ENCODE measurements at places on chromosomes 1 and 21.
A peak's percentile ranks its signal among the peaks of the same experiment; 100 is the strongest.

DNA sequence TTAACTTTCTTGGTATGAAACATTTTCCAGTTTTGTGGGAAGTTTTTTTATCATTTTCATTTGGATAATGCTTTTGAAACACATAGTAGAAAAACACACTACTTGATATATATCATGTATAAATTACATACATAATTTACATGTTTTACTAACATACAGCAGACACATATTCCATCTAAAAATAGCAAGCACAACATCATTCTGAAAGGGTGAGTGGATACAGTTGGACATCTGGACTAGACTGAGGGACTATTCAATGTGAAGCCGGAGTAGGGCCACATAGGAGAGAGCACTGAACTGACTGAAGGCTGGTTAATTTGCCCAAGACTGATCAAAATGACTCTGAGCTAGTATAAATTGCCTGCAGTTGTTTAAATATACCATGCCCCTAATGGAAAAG is 11.7 kb downstream of the CDKN2C start:
- H3K27ac ChIP-seq = no peak overlapping the region
- peaks cover 13% of the 10 kb centered on the region for H3K4me1 ChIP-seq
- H3K27me3 ChIP-seq = peaks cover 10% of the 10 kb centered on the region
- H3K36me3 ChIP-seq = no peaks in the 10 kb centered on the region
- DNase-seq = no peak

DNA sequence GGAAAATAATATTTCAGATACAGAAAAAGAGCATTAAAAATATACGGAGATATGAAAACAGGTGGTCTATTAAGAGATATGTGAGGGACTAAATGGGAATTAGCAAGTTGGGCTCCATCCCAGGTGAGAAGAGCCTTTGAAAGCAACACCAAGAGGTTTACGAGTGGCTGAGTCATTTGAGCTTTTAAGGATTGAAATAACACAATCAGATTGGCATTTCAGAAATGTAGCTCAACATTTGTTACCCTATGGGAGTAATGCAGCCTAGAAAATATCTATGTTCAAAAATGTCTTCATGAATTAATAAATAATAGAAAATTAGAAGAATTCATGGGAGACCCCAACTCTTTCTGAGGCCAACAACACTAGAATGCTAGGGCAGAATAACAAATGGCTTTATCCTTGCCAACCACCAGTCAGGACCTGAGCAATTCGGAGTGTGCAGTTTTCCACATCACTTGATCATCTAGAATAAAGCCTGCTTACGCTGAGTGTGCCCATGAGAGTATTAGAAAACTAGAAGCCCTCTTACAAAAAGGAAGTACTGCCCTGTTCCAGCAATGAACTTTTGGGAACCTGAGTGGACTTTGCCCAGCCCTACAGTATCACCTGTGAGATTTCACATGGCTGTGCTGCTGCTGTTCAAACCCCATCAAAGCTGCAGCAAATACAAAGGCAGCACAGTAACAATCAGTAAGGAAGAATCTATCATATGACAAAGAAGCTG is 538.0 kb upstream of the CAMK1G start:
- no peak overlapping the region for H3K4me3 ChIP-seq
- no peaks in the 10 kb centered on the region for H3K4me1 ChIP-seq
- H3K27me3 ChIP-seq = peaks cover 7% of the 10 kb centered on the region
- H3K27ac ChIP-seq = no peak overlapping the region
- no peak for DNase-seq
- no peaks in the 10 kb centered on the region for H3K36me3 ChIP-seq

- no peak overlapping the region for H3K4me3 ChIP-seq
- peaks cover 11% of the 10 kb centered on the region for H3K4me1 ChIP-seq
- peaks cover 5% of the 10 kb centered on the region for H3K27me3 ChIP-seq
- no peaks in the 10 kb centered on the region for H3K36me3 ChIP-seq
Measured at GRCh38 chr1:31605908-31606427, 11.5 kb upstream of the HCRTR1 start.

DNA sequence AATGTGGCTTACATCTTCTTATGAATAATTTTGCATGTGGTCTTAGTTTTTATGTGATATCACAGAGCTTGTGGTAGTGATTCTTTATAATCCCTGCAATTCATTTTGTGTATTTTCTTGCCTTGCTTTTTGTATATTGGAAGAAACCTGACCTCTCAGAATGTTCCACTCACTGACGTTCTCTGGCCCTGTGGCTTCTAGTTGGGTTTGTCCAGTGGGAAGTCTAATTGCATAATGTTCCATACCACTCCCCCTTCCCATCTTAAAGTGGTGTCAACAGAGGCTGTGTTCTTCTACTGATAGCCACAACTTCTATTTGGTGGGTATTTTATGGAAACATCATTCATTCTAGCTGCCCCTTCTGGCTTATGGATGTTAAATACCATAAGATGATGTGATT is 225.3 kb downstream of the BACH1 start:
- H3K36me3 ChIP-seq = peaks cover 31% of the 10 kb centered on the region
- no peak overlapping the region for H3K27ac ChIP-seq
- DNase-seq = no peak
- no peaks in the 10 kb centered on the region for H3K4me1 ChIP-seq
- H3K4me3 ChIP-seq = no peak overlapping the region
- no peaks in the 10 kb centered on the region for H3K27me3 ChIP-seq

GRCh38 chr1:215003686-215004085 is 78.9 kb upstream of the KCNK2 start:
- H3K36me3 ChIP-seq = no peaks in the 10 kb centered on the region
- H3K27ac ChIP-seq = no peak overlapping the region
- H3K4me3 ChIP-seq = no peak overlapping the region
- H3K27me3 ChIP-seq = no peaks in the 10 kb centered on the region
- no peak for DNase-seq
- H3K4me1 ChIP-seq = no peaks in the 10 kb centered on the region

GRCh38 chr1:3577300-3577699 is 34.0 kb downstream of the MEGF6 start:
- no peak overlapping the region for H3K27ac ChIP-seq
- no peaks in the 10 kb centered on the region for H3K4me1 ChIP-seq
- no peaks in the 10 kb centered on the region for H3K27me3 ChIP-seq
- DNase-seq = no peak

GRCh38 chr1:234612352-234613127 is 2.6 kb upstream of the IRF2BP2 start:
- H3K4me3 ChIP-seq = peak overlapping the region; percentile 92
- DNase-seq = peak; percentile 85
- H3K36me3 ChIP-seq = peaks cover 12% of the 10 kb centered on the region
- H3K27me3 ChIP-seq = no peaks in the 10 kb centered on the region

DNA sequence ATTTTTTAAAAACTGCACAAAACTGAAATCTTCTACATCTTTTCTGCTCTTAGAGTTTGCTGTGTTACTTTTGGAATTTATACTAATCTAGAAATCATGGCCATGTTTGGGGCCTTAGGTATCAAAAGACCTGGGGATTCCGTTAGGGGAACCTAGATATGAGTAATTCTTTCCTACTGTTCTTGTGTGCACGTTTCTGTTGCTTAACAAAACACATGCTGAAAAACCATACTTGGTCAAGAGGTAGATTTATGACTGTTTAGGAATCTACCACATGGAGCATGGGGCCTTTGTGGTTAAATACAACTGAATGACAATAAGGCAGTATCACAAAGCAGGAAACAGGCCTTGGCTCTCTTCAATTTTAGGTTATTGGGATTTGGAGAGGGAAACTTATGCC is 291.9 kb upstream of the USP25 start:
- peaks cover 20% of the 10 kb centered on the region for H3K4me1 ChIP-seq
- H3K27me3 ChIP-seq = no peaks in the 10 kb centered on the region
- H3K4me3 ChIP-seq = no peak overlapping the region
- DNase-seq = peak; percentile 35
- H3K36me3 ChIP-seq = peaks cover 2% of the 10 kb centered on the region

- peaks cover 9% of the 10 kb centered on the region for H3K36me3 ChIP-seq
- H3K27me3 ChIP-seq = no peaks in the 10 kb centered on the region
- H3K4me1 ChIP-seq = peaks cover 45% of the 10 kb centered on the region
- peak overlapping the region; percentile 63 for H3K27ac ChIP-seq
Measured at GRCh38 chr21:44297525-44298290, 2.1 kb upstream of the PFKL start.

DNA sequence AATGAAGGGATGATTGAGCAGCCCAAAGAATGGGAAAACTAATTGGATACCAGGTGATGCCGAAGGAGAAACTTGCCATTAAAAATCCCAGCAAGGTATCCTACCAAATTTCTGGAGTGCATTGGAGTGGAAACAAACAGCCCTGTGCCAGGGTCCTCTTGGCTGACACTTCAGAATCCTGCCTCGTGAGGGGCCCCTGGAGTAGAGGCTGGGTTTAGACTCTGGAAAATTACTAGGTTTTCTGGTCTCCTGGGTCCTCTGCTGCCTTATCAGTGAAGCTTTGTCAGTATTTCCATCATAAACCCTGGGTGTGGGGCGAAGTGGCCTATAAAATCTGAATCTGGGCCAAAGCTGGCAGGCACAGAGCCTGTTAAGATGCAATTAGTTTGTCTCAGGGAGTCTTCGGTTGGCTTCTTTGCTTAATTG is 289.2 kb upstream of the USP24 start:
- no peak overlapping the region for H3K27ac ChIP-seq
- no peak overlapping the region for H3K4me3 ChIP-seq
- DNase-seq = no peak
- H3K36me3 ChIP-seq = no peaks in the 10 kb centered on the region

GRCh38 chr1:36135796-36136195 is 10.8 kb upstream of the COL8A2 start:
- peaks cover 9% of the 10 kb centered on the region for H3K4me1 ChIP-seq
- H3K36me3 ChIP-seq = peaks cover 7% of the 10 kb centered on the region
- H3K27me3 ChIP-seq = no peaks in the 10 kb centered on the region
- DNase-seq = no peak
- no peak overlapping the region for H3K4me3 ChIP-seq
- H3K27ac ChIP-seq = no peak overlapping the region

GRCh38 chr1:41560931-41561330 is 76.4 kb upstream of the EDN2 start:
- peaks cover 6% of the 10 kb centered on the region for H3K4me1 ChIP-seq
- H3K27me3 ChIP-seq = no peaks in the 10 kb centered on the region
- DNase-seq = no peak
- H3K4me3 ChIP-seq = no peak overlapping the region
- H3K36me3 ChIP-seq = peaks cover 58% of the 10 kb centered on the region

DNA sequence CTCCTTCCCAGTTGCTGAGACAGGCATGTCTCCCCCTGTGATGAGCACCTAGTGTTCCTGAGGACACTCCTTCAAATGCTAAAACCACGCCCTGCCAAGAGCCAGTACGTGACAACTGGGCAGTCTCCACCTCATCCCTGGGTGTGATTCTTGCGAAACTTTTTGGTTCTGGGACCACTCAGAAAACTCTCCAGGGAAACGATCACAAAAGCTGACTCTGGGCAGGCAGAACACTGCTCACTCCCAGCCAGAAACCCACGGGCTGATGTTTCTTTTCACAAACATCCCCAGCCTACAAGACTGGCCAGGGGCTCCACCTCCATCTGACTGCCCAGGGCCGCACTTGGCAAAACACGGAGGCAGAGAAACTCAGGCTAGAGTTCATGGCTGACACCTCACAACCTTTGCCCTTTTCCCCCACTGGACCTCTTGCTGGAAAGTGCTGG is 24.4 kb downstream of the DHRS3 start:
- H3K4me3 ChIP-seq = no peak overlapping the region
- H3K36me3 ChIP-seq = peaks cover 47% of the 10 kb centered on the region
- peaks cover 52% of the 10 kb centered on the region for H3K4me1 ChIP-seq
- H3K27ac ChIP-seq = no peak overlapping the region
- no peaks in the 10 kb centered on the region for H3K27me3 ChIP-seq
- DNase-seq = no peak

GRCh38 chr21:28220680-28221079 is 772.0 kb downstream of the LTN1 start:
- H3K36me3 ChIP-seq = no peaks in the 10 kb centered on the region
- no peaks in the 10 kb centered on the region for H3K4me1 ChIP-seq
- H3K27ac ChIP-seq = no peak overlapping the region
- no peak for DNase-seq
- H3K4me3 ChIP-seq = no peak overlapping the region
- H3K27me3 ChIP-seq = no peaks in the 10 kb centered on the region

GRCh38 chr1:96749618-96750017 is 28.0 kb downstream of the PTBP2 start:
- H3K27me3 ChIP-seq = no peaks in the 10 kb centered on the region
- no peak overlapping the region for H3K27ac ChIP-seq
- peaks cover 35% of the 10 kb centered on the region for H3K36me3 ChIP-seq
- H3K4me3 ChIP-seq = no peak overlapping the region

GRCh38 chr1:203202431-203203245 is 16.1 kb upstream of the CHI3L1 start:
- DNase-seq = no peak
- H3K4me1 ChIP-seq = no peaks in the 10 kb centered on the region
- H3K27me3 ChIP-seq = no peaks in the 10 kb centered on the region
- no peak overlapping the region for H3K4me3 ChIP-seq
- H3K36me3 ChIP-seq = no peaks in the 10 kb centered on the region
